ENCODE measurements at places on chromosomes 16 and 17. TPM values are rescaled to one million over a fixed set of nuclear protein-coding genes. Genes with fewer than 3 reads are reported as not detected.

The RARA gene
- total RNA-seq, result 17.2 TPM

The SDK2 gene
- 11.0 TPM for total RNA-seq

The TNFRSF13B gene
- total RNA-seq, result not detected

The SMIM22 gene
- not detected for total RNA-seq
